ENCODE measurements at places on chromosomes 3 and 15. TPM values are rescaled to one million over a fixed set of nuclear protein-coding genes. Genes with fewer than 3 reads are reported as not detected.

Gene WWTR1
- total RNA-seq = 1.2 TPM

Gene KCTD6
- total RNA-seq = 11.6 TPM

DNA sequence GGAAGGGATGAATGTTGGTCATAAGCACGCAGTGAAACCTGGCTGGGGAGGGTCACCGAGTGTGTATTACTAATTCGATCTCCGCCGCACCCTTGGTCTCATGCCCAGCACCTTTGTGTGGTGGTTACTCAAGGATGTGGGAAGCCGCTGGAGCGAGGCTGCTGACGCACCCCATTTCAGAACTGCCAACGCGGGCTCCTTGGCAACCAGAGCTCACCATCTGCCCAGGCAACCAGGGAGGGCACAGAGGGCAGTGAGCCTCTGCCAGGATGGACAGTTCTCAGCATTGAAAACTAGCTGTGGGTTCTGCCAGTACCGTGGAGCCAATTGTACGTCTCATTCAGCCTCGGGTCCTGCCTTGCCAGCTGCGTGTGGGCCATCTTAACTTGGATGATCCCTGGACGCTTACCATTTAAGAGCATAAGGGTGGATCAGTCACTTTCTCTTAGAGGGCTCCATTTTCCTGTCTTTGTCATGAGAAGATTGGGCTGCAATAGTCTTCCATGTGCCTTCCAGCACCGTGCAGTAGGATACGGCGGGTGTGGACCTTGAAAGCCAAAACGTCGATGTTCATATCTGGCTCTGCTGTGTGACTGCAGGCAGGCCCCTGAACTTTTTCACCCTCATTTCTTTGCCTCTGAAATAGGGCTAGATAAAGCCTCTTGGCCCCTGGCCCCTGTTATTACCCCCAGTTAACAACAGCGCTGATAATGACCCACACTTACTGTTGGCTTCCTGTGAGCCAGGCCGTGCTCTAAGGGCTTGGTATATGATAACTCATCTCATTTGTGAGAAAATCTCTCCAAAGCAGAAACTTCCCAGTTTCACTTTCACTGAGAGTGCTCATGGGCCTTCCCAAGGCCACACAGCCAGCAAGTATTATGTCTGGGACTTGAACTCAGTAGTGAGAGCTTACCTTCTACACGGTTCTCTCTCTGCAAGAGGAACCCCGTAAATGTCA, 238.8 kb downstream of the OPA1 start:
- DNase-seq = no peak

- DNase-seq = no peak
Measured at GRCh38 chr3:112397556-112397955, 64.6 kb downstream of the CD200 start.

DNA sequence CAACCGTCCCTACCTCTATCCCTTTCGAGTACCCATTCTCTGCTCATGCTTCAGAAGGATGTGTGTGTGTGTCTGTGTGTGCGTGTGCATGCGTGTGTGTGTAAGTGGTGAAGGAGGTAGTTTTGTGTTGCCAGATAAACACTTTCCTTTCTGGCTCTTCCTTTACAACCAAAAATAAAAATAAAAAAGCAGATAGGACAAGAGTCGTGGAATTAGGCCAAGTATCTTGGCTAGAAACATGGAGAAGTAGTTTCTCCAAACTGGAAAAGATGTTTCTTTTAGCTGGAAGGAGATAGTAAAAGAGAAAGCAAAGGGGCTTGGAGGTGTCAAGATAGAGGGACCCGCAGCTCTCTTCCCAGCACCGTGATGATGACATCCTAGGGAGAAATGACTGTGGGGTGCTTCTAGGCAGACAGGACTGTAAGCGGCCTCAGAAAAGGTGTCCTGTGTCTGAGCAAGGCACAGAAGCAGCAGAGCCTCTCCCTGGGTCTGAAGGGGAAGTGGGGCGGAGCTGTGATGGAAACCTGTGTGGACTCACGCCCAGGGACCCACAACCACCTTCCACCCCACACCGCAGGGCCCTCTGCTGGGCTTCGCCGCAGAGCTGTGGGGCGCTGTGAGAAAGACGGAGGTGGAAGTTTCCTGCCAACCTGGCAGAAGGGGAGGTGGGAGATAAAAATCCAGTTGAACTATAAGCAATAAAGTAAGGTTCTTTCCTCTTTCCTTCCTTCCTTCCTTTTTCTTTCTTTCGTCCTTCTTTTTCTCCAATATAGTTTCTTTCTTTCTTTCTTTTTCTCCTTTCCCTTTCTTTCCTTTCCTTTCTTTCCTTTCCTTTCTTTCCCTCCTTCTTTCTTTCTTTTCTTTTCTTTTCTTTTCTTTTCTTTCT, 35.3 kb downstream of the MUC20 start:
- DNase-seq = no peak

- DNase-seq = no peak
Measured at GRCh38 chr3:184099806-184100686, 3.2 kb downstream of the HTR3E start.

DNA sequence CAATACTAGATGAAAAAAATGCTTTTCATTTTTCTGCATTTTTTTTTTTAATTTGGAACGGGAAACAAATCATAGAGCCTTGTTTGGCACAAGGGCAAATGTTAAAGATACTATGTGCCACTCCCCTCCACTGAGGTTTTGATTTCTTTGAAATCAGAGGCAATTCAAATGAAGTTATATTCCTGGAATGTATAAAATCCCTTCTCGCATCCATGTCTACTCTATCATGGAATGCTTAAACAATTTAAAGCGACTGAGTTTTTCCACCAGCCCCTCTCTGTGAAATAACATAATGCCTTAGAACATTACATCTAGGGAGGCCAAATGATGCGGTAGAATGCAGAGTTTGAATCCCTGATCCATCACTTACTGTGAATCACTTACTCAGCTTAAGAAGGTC, 69.7 kb downstream of the FMN1 start:
- no peak for DNase-seq

- DNase-seq = no peak
Measured at GRCh38 chr3:125351814-125352456, 23.2 kb downstream of the ZNF148 start.

- no peak for DNase-seq
Measured at GRCh38 chr15:57503051-57503702, 88.5 kb upstream of the MYZAP start.

DNA sequence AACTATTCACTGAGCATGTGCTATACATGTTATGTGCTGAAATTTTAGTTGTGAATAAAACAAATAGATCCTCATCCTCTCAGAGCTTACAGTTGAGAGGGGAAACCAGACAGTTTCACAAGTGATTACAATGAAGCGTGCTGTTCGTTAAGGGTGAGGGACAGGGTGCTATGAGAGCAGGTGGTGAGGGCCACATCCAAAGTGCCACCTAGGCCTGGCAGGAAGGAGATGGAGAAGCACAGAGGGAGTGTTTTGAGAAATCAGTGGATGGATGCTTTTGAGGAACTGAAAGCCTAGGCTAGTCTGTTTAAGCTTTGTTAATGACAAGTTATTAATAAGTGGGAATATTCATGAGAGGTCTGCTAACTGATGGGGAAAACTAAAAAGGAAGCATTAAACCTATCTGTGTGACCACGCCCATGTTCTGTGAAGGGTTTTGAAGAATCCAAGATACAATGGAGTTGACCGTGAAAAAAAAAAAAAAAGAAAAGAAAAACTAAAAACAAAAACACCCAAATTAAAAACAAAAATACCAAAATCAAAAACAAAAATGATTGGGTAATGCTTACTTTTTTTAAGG, 7.3 kb downstream of the MCTP2 start:
- DNase-seq = no peak

DNA sequence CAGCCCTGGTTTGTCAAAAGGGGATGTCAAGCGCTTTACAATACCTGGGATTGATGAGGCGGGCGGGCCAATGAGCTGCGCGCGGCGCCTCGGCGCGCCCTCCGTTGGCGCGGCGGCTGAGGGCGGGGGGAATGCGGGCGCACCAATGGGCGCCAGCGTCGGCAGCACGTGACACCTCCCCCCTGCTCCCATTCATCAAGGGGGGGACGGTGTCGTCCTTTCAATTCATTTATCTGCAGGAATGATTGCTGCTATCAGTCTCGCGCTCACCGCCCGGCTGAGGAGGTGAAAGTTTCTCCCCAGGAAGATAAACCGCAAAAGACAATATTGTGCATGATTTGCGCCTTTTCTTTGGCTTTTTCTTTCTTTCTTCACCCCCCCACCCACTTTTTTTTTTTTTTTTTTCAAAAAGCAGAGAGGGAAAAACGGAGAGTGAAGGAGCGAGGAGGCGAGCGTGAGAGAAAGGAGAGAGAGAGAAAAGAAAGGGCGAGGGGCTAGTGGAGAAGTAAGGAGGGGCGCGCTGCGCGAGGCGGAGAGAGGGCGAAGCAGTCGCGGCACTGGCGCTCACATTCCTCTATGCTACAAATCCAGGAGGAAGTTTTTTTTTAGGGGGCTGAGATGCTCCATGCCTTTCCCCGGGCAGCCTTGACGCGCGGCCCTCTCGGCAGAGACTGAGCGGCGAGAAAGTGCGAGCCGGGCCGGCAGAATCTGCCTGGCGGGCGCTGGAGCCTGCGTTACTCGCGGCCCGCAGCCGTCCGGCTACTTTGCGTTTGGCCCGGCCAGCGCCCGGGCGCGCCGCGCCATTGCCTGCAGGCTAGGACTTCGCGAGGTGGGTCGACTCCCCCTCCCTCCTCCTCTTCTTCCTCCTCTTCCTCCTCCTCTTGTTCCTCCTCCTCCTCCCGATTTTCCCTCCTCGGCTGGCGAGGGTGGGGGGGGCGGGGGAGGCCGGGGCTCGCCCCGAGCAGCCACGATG, at the start of gene ZIC1:
TSS of gene ZIC1 (plus strand) at position 223 of the 973 bp plus-strand sequence. CDS start at position 971, 748 bp downstream.
- DNase-seq = no peak
